Activated CD4-positive, alpha-beta T cell treated with anti-CD3 and anti-CD28 coated beads, Interleukin-2, amount 10 ng/mL, durations not matched to agents 7 days and 5 days (primary cell): ENCODE measurements at places on chromosomes 6 and 20. TPM values are rescaled to one million over a fixed set of nuclear protein-coding genes. Genes with fewer than 3 reads are reported as not detected.

GRCh38 chr20:14860410-14860814 is 523.0 kb upstream of the FLRT3 start:
- DNase-seq = no peak

GRCh38 chr6:13024616-13025015 is 303.7 kb downstream of the TBC1D7 start:
- DNase-seq = no peak

- DNase-seq = peak; percentile 70
These were observed 501 bp downstream of the PLCG1 start for GRCh38 chr20:41137614-41138474.

GRCh38 chr6:14943116-14943515 is 302.8 kb upstream of the JARID2 start:
- no peak for DNase-seq

GRCh38 chr6:106569428-106569827 is 59.9 kb downstream of the RTN4IP1 start:
- no peak for DNase-seq

DNA sequence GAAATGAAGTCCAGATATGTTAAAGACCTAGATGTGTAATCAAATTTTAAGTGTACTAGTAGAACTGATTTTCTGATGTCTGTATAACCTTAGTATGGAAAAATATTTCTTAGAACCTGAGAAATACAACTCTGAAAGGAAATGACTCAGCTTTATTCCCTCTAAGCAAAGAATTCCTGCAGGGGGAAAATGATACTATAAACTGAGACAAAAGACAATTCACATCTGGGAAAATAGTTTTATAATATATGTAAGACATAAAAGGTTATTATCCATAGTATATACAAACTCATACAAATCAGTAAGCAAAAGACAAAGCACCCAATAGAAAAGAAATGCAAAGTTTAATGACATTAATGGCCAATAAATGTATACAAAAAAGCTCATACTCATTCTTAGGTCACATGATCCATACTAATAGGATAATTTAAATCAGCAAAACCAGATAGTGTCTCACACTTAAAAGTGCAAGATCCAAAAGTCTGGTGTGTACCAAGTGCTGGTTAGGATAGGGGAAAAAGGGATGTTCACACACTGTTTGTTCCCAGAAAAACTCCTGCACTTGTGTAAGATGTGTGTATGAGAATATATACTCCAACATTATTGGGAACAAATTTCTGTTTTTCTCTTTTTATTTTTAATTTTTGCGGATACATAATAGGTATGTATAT is 22.6 kb downstream of the RNF217 start:
- no peak for DNase-seq

DNA sequence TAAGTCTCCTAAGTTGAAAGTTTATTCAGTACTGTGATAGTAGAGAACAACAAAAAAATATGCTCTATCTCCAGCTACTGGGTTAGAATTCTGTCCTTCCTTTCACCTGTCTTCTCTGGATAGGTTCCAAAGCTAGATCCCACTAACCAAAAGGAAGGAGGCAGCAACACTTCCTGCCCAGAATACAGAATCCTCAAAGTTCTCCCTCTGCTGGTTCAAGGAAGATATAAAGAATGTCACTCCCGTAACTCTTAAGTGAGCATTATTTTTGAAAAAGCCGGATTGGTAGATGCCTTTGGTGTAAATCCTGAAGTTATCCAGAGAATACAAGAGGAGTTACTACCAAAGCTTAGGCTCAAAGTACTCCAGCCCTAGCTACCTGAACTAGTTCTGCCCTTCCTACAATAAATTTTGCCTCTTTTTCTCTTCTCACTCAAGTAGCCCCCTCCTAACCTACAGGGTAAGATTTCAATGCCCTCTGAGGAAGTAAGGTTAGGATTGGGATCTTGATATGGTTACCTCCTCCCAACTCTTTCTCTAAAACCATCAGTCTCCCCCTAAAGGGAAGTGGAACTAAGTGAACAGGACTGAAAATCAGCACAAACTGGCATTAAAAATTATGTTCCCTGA is 26.0 kb upstream of the CRIP3 start:
- no peak for DNase-seq

DNA sequence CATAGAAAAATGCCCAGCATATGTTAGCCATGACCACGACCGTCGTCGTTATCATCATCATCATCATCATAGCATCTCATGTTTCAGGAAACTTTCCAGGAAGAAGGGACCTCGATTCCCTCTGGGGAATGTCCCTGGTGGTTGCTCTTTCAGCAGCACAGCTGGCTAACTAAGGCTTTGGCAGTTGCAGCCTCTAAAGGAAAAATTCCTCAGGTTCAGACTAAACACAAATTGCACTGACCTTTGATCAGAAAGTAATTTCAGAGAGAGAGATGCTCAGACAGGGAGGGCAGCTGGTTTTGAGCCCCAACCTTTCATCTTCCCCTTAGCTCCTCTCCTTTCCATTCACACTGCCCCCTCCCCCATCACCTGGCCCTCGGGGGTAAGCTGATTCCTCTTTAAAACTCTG is 5.6 kb upstream of the CFB start:
- DNase-seq = no peak

- DNase-seq = no peak
These were observed 151.1 kb downstream of the TMEM242 start for GRCh38 chr6:157172231-157172701.

DNA sequence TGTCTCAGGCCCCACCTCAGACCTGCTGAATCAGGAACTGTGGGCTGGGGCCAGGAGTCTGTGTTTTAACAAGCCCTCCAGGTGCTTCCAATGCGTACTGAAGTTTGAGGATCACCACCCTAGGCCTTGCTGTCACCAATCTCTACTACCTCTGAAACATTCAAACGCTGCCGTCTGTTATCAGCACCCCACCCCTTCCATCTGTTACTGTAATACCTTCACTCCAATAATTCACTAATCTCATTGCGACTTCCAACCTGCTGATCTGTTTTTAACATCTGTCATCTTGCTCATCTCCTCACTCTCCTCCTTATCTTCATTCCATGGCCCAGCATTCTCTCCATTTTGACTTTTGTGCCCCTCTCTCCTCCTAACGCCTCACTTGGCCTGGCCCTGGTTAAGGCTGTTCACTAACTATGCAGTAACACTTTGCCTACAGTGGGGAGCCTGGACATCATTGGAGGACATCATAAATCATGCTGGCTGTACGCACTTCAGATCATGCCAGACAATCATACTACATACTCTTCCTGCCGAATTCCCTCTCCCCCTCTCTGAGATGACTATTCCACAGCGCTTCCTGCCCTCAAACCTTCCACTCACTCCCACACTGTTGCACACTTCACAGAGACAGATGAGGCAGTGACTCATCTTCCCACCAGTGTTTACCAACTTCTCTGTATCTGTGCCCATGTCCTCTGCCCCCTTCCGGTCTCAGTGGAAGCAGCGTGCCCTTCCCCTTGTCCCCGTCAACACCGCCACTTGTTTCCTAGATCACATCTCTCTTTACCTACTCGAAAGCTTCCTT is 3.0 kb upstream of the GUCA1B start:
- no peak for DNase-seq

- DNase-seq = peak; percentile 56
These were observed 52.6 kb upstream of the MAFB start for GRCh38 chr20:40741507-40742106.

DNA sequence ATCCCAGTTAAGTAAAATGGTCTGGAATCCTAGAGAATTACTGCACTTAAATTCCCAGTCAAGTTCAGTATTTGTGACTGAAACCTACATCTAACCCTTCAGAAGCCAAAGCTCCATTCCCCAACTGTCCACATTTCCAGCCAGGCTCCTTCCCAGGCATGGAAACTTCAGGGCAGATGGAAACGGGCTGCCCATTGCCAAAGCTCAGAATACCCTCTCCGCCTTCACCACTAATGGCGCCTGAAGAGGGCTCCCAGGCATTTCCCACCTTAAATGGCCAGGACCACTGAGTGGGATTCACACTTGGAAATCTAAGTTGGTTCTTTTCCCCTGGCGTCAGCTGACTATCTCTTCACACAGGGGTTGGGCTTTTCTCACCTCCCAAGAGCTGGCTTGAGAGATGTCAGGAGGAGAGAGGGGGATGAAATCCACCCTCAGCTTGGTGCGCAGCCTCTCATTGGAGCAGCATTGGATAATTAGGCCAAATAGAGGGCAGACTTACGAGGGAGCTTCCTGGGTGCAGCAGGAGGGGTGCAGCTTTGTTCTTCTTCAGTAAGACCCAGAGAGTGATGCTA is 82.9 kb downstream of the ANKRD60 start:
- no peak for DNase-seq

DNA sequence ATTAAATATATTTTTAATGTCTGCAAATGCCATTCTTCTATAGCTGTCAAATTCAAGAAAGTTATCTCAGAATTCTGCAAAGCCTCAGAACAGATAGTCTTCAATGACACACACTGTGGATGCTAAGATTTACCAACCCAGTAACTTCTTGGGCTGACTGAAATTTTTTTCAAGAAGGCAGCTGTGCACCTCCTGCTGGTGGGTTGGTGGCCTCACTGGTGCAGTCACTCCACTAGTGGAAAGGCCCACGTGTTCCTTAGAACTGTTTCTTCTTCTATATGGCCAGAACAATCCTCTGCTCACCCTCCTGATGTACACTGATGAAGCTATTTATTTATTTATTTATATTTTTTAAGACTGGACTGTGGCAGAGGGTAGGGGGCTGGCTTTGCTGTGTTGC is 28.1 kb upstream of the MTCL3 start:
- peak; percentile 19 for DNase-seq

- DNase-seq = peak; percentile 91
These were observed 31.8 kb downstream of the SUN5 start for GRCh38 chr20:32972181-32973076.

- no peak for DNase-seq
These were observed 83.8 kb downstream of the UST start for GRCh38 chr6:148830614-148831013.

DNA sequence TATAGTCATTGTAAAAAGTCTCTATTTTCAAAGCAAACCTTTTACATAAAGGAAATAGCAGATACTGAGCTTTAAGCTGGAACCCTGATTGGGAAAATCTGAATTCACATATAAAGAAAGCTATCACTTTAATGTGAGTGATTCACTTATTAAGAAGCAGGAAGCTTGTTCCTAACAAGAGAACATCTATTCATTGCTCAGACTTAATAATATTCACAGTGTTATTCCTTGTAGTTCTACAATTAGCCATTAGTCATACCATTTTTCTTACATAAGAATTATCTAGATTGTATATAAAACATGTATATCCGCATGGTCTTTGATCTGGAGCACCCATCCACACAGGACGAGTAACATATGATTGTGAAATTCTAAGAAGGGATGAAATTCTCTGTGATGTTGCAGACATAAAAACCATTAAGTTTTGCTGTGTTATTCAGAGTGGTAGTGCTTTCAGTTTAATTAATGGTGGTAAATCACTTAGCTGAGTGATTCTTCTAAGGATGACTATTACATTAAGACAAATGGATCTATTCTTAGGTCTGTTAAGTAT is 71.1 kb upstream of the FOXQ1 start:
- DNase-seq = no peak

GRCh38 chr20:2114990-2115681 is 13.5 kb downstream of the STK35 start:
- no peak for DNase-seq

DNA sequence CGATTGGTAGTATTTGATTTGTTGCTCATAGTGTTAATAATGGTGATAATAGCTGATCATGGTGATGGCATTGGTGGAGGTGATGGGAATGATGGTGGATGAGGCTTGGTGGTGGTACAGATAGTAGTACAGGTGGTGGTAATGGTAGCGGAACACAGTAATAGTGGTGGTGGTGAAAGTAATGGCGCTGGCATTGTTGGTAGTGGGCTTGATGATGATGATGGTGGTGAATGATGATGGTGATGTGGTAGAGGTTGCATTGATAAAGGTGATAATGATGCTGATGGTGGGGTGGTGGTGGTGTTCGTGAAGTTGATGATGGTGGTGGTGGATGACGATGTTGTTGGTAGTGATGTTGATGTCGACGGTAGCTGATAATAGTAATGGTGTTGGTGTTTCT is 24.6 kb upstream of the CLIC5 start:
- no peak for DNase-seq

- no peak for DNase-seq
These were observed 72.0 kb downstream of the BLOC1S5 start for GRCh38 chr6:7992002-7992815.

- DNase-seq = no peak
These were observed 17.1 kb downstream of the REPS1 start for GRCh38 chr6:138970856-138971425.

DNA sequence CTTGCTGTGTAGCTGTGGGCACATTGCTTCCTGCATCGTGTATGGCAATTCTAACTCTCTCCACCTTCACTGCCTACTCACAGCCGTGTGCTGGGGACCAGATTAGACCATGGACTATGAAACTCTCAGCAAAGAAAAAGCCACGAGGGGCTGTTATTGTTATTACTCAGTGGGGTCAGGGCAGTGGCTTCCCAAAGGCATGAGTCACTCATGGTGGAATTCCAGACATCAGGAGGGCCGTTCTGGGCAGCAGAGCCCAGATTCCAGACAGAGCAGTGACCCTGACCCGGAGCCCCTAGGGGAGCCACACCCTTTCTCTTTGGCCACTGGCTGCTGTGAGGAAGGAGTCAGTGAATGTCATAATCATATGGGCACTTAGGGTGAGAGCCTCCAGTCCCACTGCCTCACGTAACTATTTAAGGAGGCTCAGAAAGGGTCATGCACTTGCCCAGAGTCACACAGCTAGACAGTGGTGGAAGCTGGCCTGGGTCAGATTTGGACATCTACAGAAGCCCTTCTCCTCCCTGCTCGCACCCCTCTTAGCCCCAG is 22.2 kb upstream of the CCN5 start:
- no peak for DNase-seq

DNA sequence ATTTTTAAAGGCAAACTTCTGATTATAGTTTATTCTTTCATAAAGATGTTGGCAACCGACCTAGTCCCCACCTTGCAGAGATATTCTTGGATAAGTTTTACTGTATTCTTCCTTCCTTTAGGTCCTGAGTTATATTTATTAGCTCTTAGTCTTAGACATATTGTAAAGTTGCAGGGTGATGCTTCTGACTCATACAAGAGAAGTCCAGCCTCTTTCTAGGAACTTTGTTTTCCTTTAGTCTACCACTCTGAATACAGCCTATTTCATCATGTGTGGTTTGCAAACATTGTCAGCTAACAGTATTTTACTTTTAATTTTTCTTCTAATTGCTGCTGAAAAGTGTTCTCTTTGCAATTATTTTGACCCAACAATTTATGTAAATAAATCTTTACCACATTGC is 686.7 kb downstream of the COL12A1 start:
- DNase-seq = no peak

GRCh38 chr20:1108437-1108920 is 9.9 kb upstream of the PSMF1 start:
- DNase-seq = peak; percentile 56

Gene MEI4
- not detected for total RNA-seq

Gene CPNE1
- 252 TPM for total RNA-seq

Gene ARG1
- total RNA-seq = not detected

Gene LCA5
- total RNA-seq = 0.05 TPM

Gene GPR6
- total RNA-seq = not detected

Gene LY86
- 12.2 TPM for total RNA-seq

Gene DEFB127
- not detected for total RNA-seq

Gene BMP7
- not detected for total RNA-seq

Gene TRAPPC3L
- not detected for total RNA-seq

Gene GRIK2
- total RNA-seq = not detected

Gene SNAP91
- total RNA-seq = not detected

Gene PTCHD4
- total RNA-seq = not detected

Gene CITED2
- 65.0 TPM for total RNA-seq

Gene RSPO4
- 0.10 TPM for total RNA-seq

Gene DYNLT2
- total RNA-seq = 2.5 TPM

Gene OR2H1
- not detected for total RNA-seq
